ENCODE measurements at places on chromosomes 16 and 17.

DNA sequence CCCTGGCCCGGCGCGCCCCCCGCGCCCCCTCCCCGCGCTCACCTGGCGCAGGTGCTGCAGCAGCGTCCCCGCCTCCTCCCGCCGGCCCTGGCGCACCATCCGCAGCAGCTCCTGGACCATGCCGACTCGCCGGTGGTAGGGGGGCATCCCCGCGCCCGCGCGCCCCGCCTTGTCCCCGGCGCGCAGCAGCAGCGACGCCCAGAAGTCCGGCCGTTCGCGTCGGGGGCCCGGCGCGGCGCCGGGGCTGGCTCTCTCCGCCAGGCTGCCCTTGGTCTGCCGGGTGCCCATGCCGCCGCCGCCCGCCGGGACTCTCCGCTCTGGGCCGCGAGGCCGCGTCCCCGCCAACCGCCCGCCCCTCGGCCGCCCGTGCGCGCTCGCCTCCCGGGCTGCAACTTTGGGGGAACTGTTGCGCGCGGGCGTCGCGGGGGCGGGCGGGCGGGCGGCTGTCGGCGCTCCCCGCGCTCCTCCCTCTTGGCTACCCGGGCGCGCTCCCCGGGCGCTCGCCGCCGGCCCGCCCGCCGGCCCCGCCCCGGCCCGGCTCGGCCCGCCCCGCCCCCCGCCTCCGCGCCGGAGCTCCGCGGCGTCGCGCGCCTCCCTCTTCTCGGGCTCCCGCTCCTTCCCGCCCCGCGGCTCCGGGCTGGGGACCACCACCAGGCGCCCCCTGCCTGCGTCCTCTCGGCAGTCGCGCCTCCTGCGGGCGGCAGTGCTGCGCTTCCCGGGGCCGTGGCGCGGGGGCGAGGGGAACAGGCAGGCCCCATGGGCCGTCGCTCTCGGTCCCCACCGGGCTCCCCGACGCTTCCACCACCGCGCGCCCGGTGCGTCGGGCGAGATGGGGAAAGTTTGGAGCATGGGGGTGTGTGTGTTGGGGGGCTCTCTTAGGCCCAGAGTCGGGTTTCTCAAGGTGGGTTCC, at the start of gene LRRC75A:
Gene LRRC75A, minus strand, starts transcription at position 491 of the 910 bp plus-strand sequence. Its CDS starts 203 bp downstream, at position 288.
- DNase-seq = peak; percentile 60

- no peak for DNase-seq
Measured at GRCh38 chr17:53662608-53663007, 160.1 kb upstream of the KIF2B start.

DNA sequence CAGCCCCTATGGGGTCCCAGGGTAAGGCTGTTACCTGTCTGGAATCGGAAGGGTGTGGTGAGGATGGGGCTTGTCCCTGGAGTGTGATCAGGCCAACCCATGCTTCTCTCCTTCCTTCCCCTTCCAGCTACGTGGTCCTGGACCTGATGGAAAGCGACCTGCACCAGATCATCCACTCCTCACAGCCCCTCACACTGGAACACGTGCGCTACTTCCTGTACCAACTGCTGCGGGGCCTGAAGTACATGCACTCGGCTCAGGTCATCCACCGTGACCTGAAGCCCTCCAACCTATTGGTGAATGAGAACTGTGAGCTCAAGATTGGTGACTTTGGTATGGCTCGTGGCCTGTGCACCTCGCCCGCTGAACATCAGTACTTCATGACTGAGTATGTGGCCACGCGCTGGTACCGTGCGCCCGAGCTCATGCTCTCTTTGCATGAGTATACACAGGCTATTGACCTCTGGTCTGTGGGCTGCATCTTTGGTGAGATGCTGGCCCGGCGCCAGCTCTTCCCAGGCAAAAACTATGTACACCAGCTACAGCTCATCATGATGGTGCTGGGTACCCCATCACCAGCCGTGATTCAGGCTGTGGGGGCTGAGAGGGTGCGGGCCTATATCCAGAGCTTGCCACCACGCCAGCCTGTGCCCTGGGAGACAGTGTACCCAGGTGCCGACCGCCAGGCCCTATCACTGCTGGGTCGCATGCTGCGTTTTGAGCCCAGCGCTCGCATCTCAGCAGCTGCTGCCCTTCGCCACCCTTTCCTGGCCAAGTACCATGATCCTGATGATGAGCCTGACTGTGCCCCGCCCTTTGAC, 2.4 kb downstream of the MAPK7 start:
- DNase-seq = no peak

- no peak for DNase-seq
Measured at GRCh38 chr17:64615028-64615677, 47.0 kb downstream of the SMURF2 start.

DNA sequence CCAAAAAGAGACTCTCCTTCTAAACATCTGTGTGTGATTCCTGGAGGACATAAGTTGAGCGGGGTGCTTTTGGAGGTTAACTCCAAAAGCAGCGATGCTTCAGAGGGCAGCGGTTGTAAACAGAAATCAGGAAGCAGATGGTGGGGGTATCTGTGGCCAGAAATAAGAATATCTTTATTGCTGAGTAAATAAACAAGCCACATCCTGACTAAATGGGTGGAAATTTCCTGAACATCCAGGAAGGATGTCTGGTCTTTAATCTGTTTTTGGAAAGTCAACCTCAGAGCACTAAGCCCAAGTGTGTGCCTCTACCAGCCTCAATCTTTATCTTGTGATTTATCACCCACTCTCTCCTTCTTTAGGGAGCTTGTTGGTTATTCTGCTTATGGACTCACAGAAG, 123.3 kb downstream of the CDH13 start:
- DNase-seq = no peak

DNA sequence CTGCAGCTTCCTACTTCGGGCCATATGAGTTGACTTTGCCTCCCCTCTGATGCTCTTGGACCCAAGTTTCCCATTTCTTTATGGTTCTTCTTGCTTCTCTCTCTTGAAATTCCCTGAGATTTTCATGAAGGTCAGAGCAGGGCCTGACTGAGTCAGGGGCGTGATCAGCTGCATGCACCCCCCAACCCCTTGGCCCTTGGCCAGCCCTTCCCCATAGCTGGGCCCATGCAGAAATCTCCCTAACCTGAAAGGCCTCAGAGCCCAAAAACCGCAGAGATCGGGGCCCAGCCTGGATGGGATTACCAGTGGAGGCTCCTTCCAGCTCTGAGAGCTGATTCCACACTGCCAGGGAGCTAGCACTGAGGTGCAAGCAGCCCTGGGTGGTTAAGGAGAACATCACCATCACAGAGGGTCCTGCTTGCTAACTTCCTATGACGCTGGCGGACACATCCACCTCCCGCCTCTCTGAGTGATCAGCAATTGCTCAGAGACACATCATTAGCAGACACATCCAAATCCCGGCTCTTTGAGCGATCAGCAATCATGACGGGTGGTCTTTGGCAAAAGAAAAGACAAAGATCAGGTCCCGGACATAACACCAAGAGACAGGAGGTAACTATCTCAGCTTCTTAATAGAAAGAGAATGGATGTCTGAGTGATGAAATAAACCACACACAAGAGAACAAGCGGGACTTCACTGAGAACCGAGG, 161.5 kb downstream of the C16orf78 start:
- DNase-seq = no peak

DNA sequence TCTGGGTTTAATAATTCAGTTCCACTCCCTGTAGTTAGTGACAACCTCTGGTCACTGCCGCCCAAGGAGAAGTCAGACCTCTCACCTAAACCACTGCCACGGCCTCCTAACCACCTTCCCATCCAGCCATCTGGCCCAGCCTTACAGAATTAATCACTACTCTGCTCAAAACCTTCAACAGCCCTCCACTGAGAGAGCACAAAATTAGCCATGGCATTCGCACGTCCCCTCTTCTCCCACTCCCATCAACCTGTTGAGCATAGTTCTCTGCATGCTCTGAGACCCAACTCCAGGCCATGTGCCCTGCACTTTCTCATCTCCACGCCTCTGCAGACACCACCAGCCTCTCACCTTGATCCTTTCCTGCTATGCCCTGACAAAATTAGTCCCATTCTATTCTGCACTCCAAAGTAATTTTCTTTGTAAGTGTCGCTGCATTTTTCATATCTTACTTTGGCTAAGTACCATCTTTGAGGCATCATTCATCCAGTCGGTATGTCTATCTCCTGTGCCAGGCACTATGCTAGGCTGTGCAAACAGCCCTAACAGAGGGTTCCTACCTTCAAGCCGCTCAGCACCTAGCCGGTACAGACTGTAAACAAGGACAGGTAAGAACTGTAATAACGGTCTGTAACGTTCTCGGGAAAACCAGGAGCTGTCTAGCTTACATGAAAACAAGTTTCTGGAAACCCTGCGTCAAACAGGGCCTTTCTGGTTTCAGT, 963 bp downstream of the COPRS start:
- DNase-seq = no peak

DNA sequence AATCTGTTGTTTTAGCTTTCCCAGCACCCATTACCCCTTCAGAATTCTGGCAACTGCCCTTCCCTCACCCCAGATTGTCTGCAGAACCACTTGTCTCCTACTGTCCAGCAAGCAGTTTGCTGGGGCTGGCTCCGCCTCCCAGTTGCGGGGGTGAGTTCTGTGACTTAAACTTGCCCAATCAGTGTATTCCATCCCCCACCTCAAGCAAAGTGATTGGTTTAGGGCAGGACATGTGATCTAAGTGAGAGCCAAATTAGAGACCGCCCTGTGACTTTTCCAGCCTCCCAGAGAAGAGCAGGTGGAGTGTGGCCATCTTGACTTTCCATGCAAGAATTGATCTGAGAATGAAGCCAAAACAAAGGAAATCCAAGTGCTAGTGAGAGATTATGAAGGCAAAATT, 22.7 kb upstream of the SRCIN1 start:
- DNase-seq = no peak

DNA sequence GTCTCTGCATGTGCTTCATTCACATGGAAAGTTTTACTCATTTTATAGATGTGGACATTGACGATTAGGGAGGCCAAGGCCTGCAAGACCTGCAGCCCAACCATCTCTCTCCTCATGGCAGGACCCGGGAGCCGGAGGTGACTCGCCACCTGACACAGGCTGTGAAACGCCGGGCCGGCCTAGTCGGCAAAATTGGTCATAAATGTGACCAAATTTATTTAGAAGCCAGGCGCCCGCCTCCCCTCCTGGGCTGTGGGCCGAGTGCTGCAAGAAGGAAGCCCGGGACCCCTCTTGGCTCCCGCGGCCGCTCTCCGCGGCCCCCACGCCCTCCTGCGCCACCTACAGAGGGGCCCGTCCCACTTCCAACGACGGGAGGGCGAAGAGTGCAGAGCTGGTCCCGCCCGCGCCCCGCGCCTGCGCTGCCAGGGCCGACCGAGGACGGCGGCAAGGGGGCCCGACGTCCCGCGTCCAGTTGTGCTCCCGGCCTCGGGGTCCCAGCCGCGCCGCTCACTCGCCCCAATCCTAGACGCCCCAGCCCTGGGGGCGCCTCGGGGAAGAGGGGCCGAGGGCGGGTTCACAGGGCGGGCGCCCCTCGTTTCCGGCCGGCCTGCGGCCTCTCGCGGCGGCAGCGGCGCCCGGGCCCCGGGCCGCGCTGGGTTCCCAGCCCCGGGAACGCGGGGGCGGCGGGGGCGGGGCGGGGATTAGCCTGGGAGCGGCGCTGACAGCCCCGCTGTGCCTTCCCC, 47.5 kb downstream of the WNT3 start:
- no peak for DNase-seq

DNA sequence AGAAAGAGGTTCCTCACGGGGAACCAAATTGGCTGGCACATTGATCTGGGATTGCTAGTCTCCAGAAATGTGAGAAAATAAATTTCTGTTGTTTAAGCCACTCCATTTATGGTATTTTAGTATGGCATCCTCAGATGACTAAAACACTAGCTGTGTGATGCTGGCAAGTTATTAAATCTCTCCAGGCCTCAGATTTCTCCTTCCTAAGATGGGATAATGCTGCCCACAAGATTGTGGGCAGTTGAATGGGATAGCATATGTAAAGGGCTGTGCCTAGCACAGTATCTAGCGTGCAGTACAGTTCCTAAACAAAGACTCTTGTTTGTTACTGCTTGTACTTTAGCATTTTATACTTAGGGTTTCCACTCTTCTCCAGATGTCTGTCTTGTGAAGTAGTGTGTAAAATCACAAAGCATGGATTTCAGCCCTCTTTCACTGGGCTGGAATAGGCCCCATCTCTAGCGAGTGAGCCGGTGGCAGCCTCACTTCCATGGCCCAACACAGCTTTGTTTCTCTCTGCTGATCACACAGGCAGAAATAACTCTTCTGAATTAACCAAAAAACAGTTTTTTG, 38.2 kb upstream of the PHAF1 start:
- DNase-seq = no peak

GRCh38 chr17:63381101-63381729, 64.9 kb downstream of the CYB561 start:
- no peak for DNase-seq

All from NCI-H1105 (cell line).